ENCODE measurements at places on chromosomes 6 and 20. TPM values are rescaled to one million over a fixed set of nuclear protein-coding genes. Genes with fewer than 3 reads are reported as not detected.

The PRPH2 gene
- 1.2 TPM for total RNA-seq

The LRP11 gene
- total RNA-seq, result 13.2 TPM

The IMPG1 gene
- not detected for total RNA-seq

The TRMT6 gene
- 9.8 TPM for total RNA-seq

- no peak for DNase-seq
These were observed 27.0 kb downstream of the TOX2 start for GRCh38 chr20:43941476-43942200.

- DNase-seq, result peak; percentile 77
These were observed 410 bp downstream of the SYNE1 start for GRCh38 chr6:152636609-152637295.

- no peak for DNase-seq
These were observed 181.5 kb upstream of the TCF21 start for GRCh38 chr6:133707456-133707855.
